ENCODE measurements at places on chromosomes 6 and 20. TPM values are rescaled to one million over a fixed set of nuclear protein-coding genes. Genes with fewer than 3 reads are reported as not detected.

DNA sequence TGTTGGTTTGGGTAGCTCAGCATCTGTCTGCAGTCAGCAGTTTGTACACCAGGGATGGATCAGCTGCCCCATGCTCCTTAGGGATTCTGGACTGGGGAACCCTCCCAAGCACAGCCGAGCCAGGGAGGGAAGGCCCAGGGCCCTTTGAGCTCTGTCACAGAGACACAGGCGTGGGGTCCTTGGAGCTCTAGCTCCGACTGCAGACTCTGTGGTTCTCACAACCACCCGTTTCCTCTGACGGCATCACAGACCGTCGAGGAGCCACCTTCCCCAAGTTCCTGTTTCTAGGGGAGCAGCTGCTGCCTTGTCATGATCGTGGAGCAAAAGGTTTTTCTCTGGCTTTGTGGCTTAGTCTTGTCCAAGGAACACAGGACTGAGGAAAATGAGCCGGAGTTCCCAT, at the start of gene SLA2:
Gene SLA2, minus strand, starts transcription at position 199 of the 400 bp plus-strand sequence. CDS start 4,861 bp downstream, outside the sequence.
- peak; percentile 63 for DNase-seq

DNA sequence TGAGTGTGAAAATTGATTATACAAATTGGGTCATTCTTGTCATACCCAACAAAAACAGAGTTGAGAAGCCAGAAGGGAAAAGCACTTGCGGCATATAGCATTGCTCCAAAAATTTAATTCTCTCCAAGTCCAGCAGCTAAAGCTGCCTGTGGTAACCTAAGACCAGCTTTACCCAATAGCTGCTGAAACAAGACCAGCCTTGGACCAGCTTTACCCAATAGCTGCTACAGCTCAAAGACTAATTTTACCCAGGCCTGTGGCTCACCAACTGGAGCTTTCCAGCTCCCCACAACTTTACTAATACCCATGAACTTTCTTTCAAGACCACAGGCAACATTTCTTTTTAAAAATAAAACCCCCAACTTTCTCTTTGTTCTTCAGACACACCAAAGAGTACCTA, 32.8 kb upstream of the ZNF133 start:
- DNase-seq: no peak

- no peak for DNase-seq
Observed at GRCh38 chr6:18415207-18415606, 28.1 kb downstream of the RNF144B start.

DNA sequence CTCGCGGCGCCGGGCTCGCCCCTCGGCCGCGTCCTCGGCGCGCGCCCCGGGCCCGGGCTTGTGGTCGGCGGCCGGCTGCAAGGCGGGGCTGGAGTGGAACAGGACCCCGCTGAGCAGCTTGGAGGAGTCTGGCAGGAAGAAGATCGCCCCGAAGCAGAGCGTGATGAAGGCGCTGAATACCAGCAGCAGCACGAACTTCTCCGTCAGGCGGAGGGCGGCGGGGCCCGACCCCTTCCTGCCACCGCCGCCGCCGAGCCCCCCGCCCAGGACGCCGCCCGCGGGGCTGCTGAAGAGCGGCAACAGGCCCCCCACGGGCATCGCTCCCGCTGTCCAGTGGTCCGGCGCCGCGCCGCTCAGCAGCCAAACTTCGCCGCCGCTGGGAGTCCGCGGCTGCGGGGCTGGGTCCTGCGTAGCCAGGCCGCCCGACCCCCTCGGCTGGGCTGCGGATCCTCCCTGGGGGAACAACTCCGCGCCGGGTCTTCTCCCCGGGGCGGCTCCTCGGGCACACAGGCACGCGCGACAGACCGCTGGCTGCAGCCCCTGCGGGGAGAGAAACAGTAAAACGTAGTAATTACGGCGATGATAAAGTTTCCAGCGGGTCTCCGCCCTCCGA, 707 bp downstream of the MAN1A1 start:
- peak; percentile 10 for DNase-seq

The FAM162B gene
- total RNA-seq: not detected

The TTK gene
- total RNA-seq: 10.9 TPM

The MDFI gene
- not detected for total RNA-seq

The TTLL9 gene
- total RNA-seq: not detected
